ENCODE measurements at places on chromosomes 1 and 21.
A peak's percentile ranks its signal among the peaks of the same experiment; 100 is the strongest.

DNA sequence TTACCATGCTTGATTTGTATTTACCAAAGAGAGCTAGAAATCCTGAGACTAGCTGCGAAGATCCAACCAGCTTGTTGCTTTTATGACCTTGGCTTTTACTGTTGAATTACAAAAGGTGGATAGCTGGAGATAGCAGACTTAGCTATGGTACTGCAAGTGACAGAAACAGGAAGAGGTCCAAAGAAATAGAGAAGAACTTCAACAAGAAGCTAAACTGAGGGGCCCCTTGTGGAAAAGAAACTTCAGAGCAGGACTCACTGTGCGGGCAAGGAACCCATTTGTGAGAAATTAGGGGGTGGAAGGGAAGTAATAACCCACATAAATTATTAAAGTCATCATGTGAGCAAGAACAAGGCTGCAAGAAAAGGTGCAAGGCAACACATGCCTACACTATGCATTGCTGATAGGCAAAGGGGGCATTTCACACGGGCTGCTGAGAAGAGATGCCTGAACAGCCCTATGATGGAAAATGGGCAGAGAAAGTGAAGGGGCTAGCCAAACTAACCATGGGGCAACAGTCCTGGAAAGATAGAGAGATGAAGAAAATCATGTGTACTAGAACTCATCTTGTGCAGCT is 116.6 kb upstream of the PRDX6 start:
- no peak for DNase-seq
- H3K4me3 ChIP-seq, result no peak overlapping the region
- H3K36me3 ChIP-seq, result no peaks in the 10 kb centered on the region
- H3K4me1 ChIP-seq, result no peaks in the 10 kb centered on the region

DNA sequence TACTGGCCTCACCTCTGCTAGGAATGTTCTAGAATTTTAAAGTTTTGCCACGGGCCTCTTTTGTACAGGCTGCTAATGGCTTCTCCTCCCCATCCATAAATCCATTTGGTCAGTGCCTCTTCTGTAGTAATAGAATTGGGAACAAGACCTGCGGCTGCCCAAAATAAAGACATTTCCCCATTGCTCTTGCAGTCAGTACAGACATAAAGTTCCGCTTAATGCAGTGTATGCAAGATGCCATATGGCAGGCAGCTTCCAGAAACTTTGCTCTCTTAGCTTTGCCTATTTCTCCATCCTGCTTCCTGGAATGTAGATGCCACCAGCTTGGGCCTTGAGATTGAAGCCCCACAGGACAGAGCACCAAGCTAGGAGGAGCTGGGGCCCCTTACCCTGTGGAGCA is 3.7 kb upstream of the SLC2A5 start:
- H3K27ac ChIP-seq, result no peak overlapping the region
- H3K4me1 ChIP-seq, result peaks cover 7% of the 10 kb centered on the region
- H3K36me3 ChIP-seq, result no peaks in the 10 kb centered on the region
- H3K4me3 ChIP-seq, result no peak overlapping the region
- no peaks in the 10 kb centered on the region for H3K27me3 ChIP-seq

GRCh38 chr1:229848752-229849677 is 218.0 kb upstream of the GALNT2 start:
- H3K27me3 ChIP-seq, result no peaks in the 10 kb centered on the region
- H3K27ac ChIP-seq, result no peak overlapping the region
- DNase-seq, result peak; percentile 43
- no peaks in the 10 kb centered on the region for H3K4me1 ChIP-seq

- no peaks in the 10 kb centered on the region for H3K27me3 ChIP-seq
- H3K4me3 ChIP-seq, result no peak overlapping the region
- H3K27ac ChIP-seq, result no peak overlapping the region
- H3K4me1 ChIP-seq, result no peaks in the 10 kb centered on the region
These were observed 204.1 kb downstream of the FMN2 start for GRCh38 chr1:240295811-240296210.

DNA sequence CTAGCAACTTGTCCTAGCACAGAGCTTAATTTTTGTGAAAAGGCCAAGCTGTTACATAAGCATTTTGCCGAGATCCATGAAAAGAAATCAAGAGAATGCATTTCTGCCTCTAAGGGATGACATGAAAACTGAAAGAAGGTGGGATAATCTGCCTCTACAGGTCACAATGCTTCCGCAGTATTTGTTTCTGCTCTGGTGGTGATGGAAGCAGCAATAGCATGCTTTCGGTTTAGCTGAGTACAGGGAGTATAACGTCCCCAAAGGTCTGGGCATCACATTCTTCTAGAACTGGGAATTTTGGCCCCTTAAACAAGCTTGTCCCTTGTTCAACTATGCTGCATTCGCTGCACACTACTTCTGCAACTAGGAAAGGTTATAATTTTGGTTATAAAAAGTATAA is 14.4 kb upstream of the MAGI3 start:
- H3K27me3 ChIP-seq, result no peaks in the 10 kb centered on the region
- no peaks in the 10 kb centered on the region for H3K4me1 ChIP-seq
- no peaks in the 10 kb centered on the region for H3K36me3 ChIP-seq
- DNase-seq, result no peak

- H3K36me3 ChIP-seq, result no peaks in the 10 kb centered on the region
- H3K4me3 ChIP-seq, result no peak overlapping the region
- H3K27ac ChIP-seq, result no peak overlapping the region
- no peaks in the 10 kb centered on the region for H3K4me1 ChIP-seq
- no peak for DNase-seq
- no peaks in the 10 kb centered on the region for H3K27me3 ChIP-seq
These were observed 41.8 kb downstream of the CDCP2 start for GRCh38 chr1:54110996-54111395.

- no peaks in the 10 kb centered on the region for H3K27me3 ChIP-seq
- H3K36me3 ChIP-seq, result no peaks in the 10 kb centered on the region
- DNase-seq, result no peak
These were observed 84.4 kb upstream of the ACTRT2 start for GRCh38 chr1:2936559-2937515.

GRCh38 chr21:24046829-24047443 is 1560.3 kb downstream of the MRPL39 start:
- no peaks in the 10 kb centered on the region for H3K36me3 ChIP-seq
- H3K27me3 ChIP-seq, result no peaks in the 10 kb centered on the region
- H3K4me1 ChIP-seq, result no peaks in the 10 kb centered on the region

DNA sequence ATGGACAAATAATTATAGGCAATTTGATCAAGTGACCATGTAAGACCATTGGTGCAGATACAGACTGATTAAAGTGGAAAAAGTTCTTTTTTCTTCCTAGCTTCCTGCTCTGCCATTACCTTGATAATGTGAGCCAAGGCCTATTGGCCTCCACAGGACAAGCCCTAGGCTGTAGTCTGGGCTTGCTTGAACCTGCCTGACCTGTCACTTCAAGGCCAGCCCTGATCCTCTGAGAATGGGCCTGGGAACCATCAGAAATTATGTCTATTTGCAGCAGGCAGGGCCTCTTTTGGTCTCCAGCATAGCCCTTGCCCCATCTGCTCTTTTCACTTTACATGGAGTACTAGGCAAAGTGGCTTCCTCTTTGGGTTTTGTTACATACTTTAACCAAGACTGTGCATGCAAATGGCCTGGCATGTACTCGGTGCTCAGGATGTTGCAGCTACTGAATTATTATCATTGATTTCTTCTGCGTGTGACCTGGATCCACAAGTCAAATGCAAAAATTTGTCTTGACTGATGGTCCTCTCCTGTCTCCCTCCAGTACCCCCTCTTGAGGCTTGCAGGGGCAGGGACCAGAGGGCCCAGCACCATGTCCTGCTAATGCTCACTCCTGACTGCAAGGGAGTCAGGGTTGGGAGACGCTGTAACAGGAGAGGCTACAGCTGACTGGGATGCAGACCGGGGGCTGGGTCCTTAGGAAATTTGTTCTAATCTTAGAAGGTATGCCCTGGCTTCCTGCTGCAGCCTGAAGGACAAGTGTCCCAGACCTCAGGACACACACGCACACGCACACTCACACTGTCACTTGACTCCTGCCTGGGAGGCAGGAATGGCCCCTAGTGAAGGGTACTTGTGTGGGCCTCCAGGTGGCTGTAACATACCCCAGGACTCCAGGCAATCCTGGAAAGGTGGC is 39.4 kb downstream of the RCSD1 start:
- no peaks in the 10 kb centered on the region for H3K4me1 ChIP-seq
- no peak overlapping the region for H3K27ac ChIP-seq
- no peaks in the 10 kb centered on the region for H3K27me3 ChIP-seq
- no peaks in the 10 kb centered on the region for H3K36me3 ChIP-seq

DNA sequence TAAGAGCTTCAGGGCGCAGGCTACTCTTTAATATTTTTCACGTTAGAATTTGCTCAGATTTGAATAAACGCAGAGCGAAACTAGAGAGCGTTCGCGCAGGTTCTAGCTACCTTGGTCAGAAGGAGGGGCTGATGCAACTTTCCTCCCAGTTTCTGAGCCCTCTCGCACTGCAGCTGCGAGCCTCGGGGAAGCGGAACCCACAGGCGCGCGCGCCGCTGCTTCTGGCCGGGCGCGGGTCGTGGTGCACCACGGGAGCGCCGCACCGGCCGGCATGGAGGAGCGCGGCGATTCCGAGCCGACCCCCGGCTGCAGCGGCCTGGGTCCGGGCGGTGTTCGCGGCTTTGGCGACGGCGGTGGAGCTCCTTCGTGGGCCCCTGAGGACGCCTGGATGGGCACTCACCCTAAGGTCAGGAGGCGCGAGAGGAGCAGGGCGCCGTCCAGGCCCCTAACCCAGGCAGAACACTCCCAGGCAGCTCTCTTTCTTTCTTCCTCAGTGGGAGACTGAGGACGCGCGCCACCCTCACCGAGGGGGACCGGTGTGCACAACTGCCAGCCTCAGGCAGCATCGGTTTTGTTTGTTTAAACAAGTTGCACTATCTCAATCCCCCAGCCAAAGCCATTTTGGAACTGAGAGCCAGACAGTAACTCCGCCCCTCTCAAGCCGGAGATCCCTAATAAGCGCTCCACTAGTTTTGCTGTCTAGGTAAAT is at the start of gene TSEN15:
TSS of gene TSEN15 (plus strand) at position 246 of the 709 bp plus-strand sequence. CDS start at position 272, 26 bp downstream.
- peak; percentile 89 for DNase-seq
- no peaks in the 10 kb centered on the region for H3K36me3 ChIP-seq
- peak within 1 kb of the TSS; percentile 100 for H3K27ac ChIP-seq
- H3K27me3 ChIP-seq, result no peaks in the 10 kb centered on the region
- peak within 1 kb of the TSS; percentile 86 for H3K4me3 ChIP-seq

DNA sequence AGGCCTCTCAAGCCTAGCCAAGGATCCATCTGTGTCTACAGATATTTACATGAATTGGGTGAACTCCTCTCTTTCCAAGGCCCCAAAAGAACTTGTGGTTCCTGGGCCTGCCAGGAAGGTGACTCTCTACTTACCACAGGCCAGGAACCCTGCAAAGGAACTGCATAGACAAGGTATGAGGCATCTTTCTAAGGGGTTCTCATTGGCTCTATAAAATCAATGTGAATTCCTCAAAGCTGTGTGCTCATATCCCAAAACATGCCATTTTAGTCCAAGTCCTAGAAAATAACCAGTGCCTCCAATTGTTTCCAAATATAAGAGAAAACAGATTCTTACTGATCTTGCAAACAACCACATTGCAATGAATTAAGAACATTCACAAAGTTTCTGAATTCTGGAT is 39.9 kb upstream of the RGL1 start:
- DNase-seq, result no peak
- H3K4me3 ChIP-seq, result no peak overlapping the region
- H3K4me1 ChIP-seq, result peaks cover 2% of the 10 kb centered on the region
- no peaks in the 10 kb centered on the region for H3K27me3 ChIP-seq

- no peaks in the 10 kb centered on the region for H3K4me1 ChIP-seq
- no peaks in the 10 kb centered on the region for H3K27me3 ChIP-seq
- DNase-seq, result no peak
- H3K4me3 ChIP-seq, result no peak overlapping the region
- no peak overlapping the region for H3K27ac ChIP-seq
These were observed 23.9 kb upstream of the PTAFR start for GRCh38 chr1:28200234-28200873.

- no peak overlapping the region for H3K27ac ChIP-seq
- no peak overlapping the region for H3K4me3 ChIP-seq
- H3K36me3 ChIP-seq, result no peaks in the 10 kb centered on the region
- no peaks in the 10 kb centered on the region for H3K27me3 ChIP-seq
These were observed 102.8 kb upstream of the ARHGEF16 start for GRCh38 chr1:3351449-3352298.

- no peaks in the 10 kb centered on the region for H3K36me3 ChIP-seq
- H3K4me1 ChIP-seq, result no peaks in the 10 kb centered on the region
- no peak overlapping the region for H3K4me3 ChIP-seq
- no peak overlapping the region for H3K27ac ChIP-seq
- H3K27me3 ChIP-seq, result no peaks in the 10 kb centered on the region
These were observed 63.9 kb upstream of the CYP2J2 start for GRCh38 chr1:59990470-59990869.

Data from Caco-2 (cell line).